ENCODE measurements at places on chromosomes 6 and 20.

DNA sequence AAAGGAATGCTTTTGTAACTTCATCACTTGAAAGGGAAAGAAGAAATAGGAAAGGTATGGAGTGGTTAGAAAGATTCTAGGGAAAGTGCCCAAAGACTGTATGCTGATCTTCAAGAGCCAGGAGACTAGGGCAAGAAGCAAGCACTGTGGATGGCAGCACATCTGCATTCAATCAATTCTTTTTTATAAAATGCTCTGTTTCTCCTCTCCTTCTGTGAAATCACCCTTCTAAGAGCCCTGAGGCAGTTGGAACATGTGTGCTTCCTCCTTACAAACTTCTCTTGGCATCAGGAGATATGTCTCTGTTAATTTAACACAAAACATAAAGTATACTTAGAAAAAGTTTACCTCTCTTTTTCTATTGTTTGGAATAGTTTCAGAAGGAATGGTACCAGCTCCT, 1162.2 kb upstream of the GJE1 start:
- DNase-seq, result no peak

- no peak for DNase-seq
Observed at GRCh38 chr6:97306544-97307320, 23.7 kb upstream of the MMS22L start.

GRCh38 chr20:10369723-10370090, 64.3 kb downstream of the MKKS start:
- DNase-seq, result no peak

GRCh38 chr6:96227135-96227534, 211.4 kb downstream of the FUT9 start:
- DNase-seq, result no peak

- DNase-seq, result no peak
Observed at GRCh38 chr6:44224965-44225305, 1.5 kb downstream of the SLC29A1 start.

DNA sequence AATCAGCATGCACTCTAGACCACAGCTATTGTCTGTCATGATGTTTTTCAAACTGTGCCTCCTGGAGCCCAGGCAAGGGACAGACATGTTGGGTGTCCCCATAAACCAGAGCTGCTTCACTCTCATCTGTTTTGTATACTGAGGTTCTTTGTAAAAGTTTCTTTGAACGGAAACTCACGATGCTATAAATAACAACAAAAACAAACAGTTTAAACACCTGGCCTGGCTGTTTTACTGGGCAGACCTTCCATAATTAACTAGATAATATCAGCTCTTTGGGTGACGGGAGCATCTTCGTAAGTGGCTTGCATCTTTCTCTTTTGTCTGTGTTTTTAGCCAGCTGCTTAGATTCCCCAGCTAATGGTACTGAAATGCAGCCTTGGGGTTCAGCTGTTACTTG, 190.3 kb downstream of the ZDHHC14 start:
- DNase-seq, result no peak

GRCh38 chr6:105258816-105259215, 79.0 kb upstream of the POPDC3 start:
- no peak for DNase-seq

GRCh38 chr6:157244175-157244574, 79.1 kb downstream of the TMEM242 start:
- no peak for DNase-seq

DNA sequence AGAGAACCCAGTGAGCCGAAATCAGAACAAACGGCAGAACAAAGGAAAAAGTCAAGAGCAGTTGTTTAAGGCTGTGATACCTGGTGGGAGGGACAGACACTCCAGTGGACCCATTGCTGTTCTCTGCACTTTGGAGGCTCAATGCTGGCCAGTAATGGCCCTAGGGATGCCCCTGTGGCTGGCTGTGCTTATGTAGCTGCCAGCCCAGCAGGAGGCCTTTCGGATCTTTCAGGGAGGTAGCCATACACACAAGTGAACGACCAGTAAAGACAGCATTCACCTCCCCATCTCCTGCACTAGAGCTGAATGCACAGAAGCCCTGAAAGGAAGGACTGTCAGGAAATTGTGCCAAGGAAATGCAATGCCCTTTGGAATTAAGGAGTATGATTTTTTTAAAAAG, 34.3 kb downstream of the GPLD1 start:
- DNase-seq, result no peak

DNA sequence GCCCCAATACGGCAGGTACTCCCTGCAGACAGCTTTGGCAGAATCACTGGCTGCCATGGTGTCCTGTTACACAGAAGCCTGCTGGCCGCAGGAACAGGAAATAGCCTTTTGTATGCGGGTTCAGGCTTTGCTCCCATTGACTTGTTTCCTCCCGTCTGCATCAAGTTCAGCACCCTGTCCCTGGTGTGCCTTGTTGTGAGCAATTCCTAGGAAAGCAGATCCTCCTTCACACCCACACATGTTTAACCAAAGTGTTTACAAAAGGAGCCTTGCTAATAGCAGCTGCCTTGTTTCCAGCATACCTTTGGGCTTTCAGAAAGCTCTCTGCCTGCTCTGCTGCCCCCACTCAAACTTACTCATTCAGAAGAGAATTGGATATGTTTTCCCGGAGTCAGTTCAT, 127.2 kb upstream of the SUPT3H start:
- DNase-seq, result no peak

DNA sequence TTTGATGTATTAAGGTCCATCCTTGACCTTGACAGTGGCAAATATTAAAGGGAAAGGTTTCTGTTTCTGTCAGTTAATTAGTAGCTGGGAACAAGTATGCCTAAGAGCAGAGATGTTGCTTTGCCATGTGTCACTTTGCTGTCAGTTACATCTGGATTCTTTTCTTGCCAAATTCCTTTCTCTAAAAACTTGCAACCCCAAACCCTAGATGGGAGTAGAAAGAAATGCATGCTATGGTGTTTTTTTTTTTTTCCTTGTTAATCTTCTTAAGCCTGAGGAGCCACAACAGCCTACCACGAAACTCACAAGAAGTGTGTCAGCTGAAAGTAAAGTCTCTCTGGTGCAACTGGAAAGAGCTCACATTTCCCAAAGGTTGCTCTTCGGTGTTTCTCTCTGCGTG, 18.0 kb upstream of the CLDN20 start:
- DNase-seq, result no peak

DNA sequence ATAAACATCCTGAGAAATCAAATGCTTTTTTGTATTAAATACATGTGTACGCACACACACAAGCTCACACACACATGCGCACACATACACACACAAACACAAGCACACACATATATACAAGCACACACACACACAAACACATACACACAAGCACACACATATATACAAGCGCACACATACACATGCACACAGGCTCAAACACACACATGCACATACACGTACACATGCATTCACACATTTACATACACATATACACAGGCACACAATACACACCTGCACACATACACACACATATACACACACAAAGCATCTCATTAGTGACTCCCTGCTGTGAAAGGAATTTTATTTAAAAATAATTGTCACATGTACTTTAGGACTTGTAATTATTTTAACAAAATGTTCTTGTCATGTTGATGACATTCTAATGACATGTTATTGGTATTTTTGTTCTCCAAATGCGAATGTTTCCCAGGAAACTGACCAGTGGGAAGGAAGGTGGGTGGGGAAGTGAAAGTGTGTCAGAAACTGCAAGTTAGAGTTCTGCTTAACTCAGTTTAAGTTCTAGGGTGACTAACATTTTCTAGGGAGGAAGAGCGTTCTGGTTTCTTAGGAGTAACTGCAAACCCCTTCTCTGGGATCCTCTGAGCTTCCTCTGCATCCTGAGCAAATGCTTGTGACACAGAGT, 113.9 kb upstream of the ZNF217 start:
- DNase-seq, result no peak

DNA sequence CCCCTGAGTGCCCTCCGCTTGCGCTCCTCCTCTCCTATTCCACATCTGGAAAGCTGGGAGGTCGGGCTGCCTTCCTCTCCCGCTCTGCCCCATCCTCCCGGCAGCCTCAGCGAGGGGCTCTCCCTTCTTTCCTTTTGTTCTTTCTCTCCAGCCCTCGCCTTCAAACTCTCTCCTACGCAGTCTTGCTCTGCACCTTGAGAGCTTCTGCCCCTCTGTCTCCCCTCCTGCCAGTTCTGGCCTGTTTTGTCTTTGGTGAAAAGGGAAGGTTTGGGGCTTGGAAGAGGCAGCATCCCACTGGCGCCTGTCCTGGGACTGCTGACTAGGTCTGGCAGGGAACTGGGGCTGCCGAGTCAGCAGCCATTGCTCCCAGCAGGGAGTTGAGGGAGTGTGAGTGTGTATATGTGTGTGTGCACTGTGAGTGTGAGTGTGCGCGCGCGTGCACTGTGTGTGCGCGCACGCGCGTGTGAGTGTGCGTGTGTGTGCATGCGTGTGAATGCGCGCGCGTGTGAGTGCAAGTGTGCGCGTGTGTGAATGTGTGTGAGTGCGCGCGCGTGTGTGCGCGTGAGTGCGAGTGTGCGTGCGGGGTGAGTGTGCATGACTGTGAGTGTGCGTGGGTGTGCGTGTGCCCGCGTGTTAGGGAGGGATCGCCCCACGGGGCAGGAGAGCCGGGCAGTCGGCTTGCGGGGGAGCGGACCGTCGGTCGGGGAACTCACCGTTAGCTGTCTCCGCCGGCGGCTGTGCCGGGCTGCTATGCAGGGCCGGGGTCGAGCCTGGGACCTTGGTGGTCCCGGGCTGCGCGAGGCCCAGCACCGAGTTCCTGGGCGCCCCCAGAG, 523 bp downstream of the CPXM1 start:
- DNase-seq, result no peak

GRCh38 chr6:121858986-121859385, 423.5 kb downstream of the GJA1 start:
- no peak for DNase-seq

DNA sequence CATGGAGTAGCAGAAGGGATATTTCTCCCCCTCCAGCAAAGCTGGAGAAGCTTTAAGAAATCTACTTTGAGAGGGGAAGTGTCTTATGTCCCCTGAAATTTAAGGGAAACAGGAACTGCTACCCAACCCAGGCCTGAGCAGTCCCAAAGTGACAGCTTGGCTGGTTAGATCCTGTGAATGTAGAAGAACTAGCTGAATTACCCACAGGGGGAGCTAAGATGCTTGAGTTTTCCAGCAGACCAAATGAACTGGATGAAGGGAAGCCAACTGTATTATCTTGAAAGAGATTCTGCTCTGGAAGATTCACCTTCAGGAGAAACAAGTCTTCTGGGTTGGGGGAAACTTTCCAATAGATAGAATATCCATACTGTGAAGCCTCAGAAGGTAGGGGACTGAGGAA, 303.3 kb upstream of the MMS22L start:
- no peak for DNase-seq

GRCh38 chr20:54266844-54267243, 59.0 kb downstream of the PFDN4 start:
- no peak for DNase-seq

- no peak for DNase-seq
Observed at GRCh38 chr6:16063580-16063979, 65.3 kb upstream of the MYLIP start.

DNA sequence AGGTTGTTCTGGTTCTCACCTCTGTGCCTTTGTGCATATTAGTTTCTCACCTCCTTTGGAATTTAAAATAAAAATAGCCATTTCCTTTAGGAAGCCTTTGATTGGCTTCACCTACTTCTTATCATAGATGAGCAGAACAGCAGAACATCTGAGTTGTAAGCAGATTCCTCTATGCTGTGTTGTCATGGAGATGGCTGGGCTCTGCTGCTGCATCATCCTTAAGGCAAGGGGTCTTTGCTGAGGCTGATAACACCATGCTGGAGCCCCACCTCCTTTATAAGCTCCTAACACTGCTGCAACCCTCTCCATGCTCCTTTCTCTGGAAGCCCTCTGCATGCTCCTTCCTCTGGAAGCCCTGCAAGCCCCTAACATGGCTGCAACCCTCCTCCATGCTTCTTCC, 276.5 kb upstream of the TCF21 start:
- DNase-seq, result no peak

DNA sequence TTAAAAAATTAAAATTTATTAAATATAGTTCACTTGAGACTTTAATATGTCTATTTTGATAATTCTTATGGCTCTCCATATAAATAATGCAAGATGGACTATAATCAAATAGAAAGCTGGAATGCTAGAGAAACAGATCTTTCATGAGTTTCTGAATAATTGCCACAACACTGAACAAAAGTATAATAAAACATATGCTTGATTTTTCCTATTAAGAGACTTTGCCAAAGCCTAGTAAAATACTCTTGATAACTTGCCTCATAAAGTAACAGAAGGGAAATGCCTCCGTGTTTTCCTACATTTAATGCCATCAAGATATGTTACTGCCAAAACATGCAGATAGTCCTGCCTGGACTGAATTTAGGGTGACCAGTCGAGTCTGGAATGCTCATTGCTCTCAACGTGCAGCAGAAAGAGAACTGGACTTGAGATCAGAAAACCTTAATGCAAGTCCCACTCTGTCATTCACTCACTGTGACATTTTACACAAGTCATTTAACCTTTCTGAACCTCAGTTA, 153.2 kb downstream of the AIG1 start:
- DNase-seq, result no peak

- no peak for DNase-seq
Observed at GRCh38 chr6:54068694-54069093, 42.5 kb upstream of the MLIP start.

DNA sequence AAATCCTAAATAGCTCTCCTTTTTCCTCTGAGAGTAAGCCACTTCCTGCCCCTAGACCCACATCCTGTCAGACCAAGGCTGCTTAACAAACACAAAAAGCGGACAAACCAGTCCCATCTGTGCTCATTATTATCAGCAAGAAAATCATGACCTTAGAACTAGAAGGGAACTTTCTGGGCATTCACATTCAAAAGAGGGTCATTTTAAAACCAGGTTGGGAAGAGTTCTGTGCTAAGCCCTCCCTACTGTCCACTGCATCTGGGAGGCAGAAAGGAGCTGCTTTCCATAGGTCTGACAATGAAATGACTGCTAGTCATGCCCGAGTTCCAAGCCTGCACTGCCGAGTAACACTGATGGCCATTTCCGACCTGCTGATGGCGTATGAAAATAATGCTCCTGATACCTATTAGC, 15.4 kb downstream of the EZR start:
- peak; percentile 67 for DNase-seq

DNA sequence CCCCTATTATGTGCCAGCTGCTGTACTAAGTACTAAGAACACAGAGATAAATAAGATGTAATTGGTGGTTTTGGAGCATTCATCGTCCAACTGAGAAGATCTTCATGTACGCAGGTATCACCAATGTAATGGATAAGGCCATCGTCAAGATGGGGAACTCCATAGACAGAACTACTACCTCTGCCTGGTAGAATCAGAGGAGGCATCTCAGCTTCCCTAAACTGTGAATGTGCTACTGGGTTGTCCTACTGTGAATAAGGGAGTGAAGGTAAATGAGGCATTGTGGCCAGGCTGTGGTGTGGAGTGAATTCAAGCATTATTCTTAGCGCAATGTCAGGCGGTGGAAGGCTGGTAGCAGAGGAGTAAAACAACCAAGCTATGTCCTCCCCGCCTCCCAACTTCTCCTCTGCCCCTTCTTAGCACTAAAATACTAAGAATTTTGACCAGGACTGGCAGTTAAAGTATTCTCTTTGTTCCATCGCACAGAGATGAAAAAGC, 68.2 kb downstream of the TBC1D7 start:
- DNase-seq, result no peak

GRCh38 chr6:75412969-75413662, 80.5 kb downstream of the FILIP1 start:
- no peak for DNase-seq

GRCh38 chr6:109623288-109623687, 67.7 kb downstream of the AK9 start:
- DNase-seq, result no peak
